Fibroblast of skin of left biceps (primary cell): ENCODE measurements at places on chromosomes 12 and 14.

GRCh38 chr14:87066221-87066817 is 926.7 kb downstream of the GALC start:
- DNase-seq, result no peak

GRCh38 chr14:67280506-67280905 is 39.3 kb downstream of the PALS1 start:
- no peak for DNase-seq

DNA sequence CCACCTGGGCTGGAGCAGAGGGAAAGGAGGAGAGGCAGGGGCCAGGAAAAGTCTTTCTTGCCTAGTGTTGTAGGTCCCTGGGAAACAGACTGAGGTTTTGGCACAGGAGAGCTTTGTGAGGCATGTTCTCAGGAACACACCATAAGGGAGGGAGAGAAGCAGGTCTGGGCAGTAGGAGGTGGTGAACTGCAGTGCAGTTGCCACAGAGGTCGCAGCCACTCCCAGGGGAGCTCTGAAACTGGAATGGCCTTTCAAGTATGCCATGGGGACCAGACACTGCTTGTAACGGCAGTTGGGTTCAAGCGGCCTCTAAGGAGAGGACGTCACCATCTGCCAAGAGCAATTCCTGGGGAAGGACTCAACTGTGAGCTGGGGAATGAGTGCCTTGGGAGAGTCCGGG is 35.4 kb upstream of the NKX2-8 start:
- no peak for DNase-seq

DNA sequence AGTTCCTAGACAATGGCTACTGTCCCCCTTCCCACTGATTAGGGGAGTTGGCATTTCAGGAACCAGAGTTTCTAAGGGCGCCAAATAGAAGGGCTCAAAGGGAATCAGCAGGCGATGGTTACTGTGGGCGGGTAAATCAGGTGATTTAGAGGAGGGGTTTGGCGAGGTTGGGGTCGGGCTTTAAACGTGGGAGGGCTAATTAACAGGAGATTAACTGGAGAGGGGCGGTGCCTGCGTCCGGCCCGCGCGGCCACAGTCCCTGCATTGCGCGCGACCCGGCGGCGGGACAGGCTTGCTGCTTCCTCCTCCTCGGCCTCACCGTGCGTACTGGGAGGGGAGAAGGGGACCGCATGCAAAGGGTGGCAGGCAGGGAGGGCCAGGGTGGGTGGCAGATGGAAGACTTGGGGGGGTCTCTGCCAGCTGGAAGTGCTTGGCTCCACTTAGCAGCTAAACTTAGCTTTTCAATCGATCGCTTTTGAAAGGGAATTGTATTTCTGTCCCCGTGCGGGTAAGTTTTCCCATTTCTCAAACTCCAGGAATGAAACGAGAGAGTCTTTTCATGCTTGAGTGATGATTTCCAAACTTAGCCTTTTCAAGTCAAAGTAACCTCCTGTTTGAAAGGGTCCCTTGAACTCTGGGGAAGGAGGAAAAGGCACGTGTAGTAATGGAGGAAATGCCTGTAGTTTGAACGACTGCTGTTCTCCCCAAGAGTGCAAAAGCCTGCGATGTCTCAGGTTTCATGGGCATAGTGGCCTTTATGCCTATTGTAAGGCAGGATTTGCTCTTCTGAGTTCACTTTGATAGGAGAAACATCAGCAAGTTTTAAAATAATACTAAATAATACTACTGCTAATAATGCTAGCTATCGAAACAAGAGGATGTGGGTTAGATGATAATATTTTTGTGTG is at the start of gene MGST1:
MGST1 (plus strand) TSS at position 255 of the 908 bp plus-strand sequence. CDS start 6,608 bp downstream, outside the sequence.
- no peak for DNase-seq

DNA sequence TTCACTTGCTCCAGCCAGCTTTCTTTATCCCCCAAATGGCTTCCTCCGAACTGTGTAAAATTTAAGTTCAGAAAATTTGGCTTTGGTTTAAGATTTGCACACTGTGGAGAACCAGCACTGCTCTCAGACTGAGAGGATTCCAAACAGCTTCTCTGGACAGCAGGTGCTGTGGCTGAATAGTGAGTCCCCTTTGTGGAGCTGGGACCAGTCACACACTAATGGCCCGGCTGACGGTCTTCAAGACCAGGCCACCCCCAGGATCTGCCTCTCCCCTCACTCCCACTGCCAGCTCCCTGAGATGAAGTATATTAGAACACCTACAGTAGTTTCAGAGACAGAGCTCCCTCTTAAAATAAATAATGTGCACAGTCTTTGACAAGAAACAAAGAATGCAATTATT is 267.3 kb downstream of the BCAT1 start:
- no peak for DNase-seq
